ENCODE measurements at places on chromosomes 3 and 15. TPM values are rescaled to one million over a fixed set of nuclear protein-coding genes. Genes with fewer than 3 reads are reported as not detected.

FHIT gene
- 26.0 TPM for total RNA-seq

DNA sequence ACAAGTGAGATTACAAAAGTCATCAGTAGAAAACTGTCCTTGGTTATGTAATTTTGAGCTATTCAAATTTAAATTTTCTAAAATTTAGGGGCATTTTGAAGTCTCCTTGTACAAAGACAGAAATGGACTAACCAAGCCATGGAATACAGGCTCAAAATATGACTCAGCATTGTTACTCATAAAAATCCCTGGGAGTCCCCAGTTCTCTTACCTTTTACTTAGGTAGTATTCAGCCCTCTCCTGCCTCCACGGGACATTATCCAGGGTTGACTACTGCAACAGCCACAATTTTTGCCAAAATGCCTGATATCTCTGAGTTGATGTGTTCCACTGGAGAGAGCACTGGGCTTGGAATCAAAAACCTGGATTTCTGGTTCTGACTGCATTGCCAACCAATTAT lies 25.0 kb downstream of the CLDN18 start:
- no peak for DNase-seq

- no peak for DNase-seq
These were observed 220.5 kb downstream of the OPA1 start for GRCh38 chr3:193813501-193813830.

DNA sequence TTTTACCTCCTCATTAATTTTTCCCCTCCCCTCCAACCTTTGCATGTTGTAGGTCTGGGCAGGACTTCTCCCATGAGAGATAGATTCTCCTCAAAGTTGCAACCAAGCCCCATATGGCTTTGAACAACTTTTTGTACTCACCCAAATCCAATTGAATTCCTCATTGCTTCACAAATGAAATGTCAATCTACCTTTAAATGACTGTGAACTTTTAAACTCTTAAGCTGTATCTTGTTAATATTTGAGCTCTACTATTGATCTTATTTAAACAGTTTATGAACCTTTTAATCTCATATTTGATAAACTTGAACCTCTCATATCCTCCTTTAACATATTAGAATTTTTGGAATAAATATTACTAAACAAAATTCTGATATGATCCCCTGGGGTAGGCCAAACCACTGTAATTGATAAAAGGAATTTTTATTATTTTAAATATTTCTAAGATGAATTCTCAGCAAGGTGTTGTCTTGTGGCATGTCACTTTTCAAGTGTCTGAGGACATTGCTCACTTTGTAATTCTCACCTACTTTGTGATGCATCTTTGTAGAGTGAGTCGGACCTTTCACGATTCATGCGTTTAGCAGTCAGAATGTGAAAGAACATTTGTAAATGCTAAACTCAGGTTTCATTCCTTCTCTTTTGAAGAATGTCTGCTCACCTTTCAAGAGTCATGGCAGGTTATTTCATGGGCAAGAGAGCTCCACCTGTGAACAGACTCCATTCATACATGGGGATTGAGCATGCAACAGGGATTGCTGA lies 23.4 kb upstream of the GREM1 start:
- no peak for DNase-seq

DNA sequence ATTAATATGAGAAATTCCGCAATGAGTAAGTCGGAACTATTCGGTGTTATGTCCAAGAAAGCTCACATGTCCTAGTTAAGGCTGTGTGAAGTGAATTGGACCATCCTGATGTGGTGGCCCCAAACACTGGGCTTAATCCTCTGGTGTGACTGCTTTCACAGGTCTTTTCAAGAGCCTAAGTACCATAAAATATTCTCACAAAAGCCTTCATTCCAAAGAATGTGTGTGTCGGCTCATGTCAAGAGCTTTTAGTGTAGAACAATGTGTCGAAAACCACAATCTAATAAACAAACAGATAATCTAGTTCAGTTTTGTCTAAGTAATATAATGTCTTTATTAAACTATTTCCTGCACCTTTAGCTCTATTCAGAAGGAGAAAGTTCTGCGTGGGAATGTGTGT lies 311.4 kb downstream of the LPP start:
- no peak for DNase-seq

- DNase-seq: no peak
These were observed 32.8 kb downstream of the RIOX2 start for GRCh38 chr3:97939401-97939800.

- DNase-seq: no peak
These were observed 3.1 kb upstream of the RNF168 start for GRCh38 chr3:196506687-196507086.

DNA sequence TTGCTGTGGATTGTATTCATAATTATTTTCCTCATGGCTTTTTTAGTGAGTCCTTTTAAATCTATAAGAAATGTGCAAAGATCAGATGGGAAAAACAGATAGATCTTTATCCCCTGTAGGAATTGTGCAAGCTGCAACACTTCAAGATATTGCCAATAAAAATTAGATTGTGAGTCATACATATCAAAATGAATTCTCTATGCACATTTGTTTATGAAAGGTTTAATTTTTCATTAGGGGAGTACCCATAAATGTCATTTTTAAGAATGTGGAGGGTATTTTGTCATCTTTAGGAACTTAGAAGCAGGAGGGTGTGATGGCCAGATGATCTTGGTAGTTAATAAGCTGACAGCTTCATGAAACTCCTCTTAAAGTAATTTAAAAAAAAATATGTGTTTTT lies 2.9 kb downstream of the PIAS1 start:
- no peak for DNase-seq

DCBLD2 gene
- total RNA-seq: 21.1 TPM

GP9 gene
- total RNA-seq: not detected

SLC24A5 gene
- not detected for total RNA-seq

DIS3L gene
- total RNA-seq: 30.9 TPM

DNA sequence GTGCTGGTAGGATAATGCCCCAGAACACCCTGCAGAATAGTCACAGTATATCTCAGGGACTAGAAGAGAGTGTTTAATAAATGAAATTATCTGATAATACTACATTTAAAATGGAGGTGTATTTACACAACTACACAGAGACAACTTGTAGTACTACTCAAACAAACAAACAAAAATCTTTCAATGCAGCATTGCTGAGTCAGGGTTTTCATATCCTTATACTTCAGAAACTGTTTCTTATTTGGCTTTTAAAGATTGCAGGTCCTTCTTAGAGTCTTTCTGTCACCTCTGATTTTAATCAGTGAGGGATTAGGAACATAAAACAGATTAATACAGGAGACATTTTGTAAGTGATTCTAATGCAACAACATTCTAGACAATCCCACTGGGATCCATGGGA lies 57.4 kb downstream of the EPHA3 start:
- DNase-seq: no peak

Measured in ureter (tissue), 1 donor.